Activated CD8-positive, alpha-beta memory T cell treated with anti-CD3 and anti-CD28 coated beads, Interleukin-2, amount 10 ng/mL, durations not matched to agents 7 days and 5 days (primary cell): ENCODE measurements at places on chromosomes 13 and 19. TPM values are rescaled to one million over a fixed set of nuclear protein-coding genes. Genes with fewer than 3 reads are reported as not detected.

The MVB12A gene
- 51.1 TPM for total RNA-seq

DNA sequence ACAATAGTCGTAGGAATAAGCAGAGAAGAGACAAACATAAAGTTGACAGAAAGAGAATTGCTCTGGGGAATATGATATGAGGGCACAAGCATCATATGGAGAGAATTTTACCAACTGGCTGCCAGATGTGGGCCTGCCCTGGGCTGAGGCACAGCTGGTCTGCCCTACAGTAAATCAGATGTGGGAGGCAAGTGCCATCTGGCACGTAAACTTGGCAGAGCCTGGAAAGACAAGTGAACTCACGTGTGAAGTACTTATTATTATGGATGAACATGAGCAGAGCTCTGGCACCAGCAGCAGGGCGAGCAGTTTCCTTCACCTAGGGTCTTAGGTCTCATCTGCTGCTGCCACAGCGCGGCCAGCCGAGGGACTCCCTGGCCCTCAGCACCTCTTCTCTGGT, 20.6 kb downstream of the PCDH8 start:
- H3K27ac ChIP-seq = no peak overlapping the region
- H3K27me3 ChIP-seq = peaks cover 16% of the 10 kb centered on the region
- H3K4me3 ChIP-seq = no peak overlapping the region
- H3K36me3 ChIP-seq = no peaks in the 10 kb centered on the region
- no peaks in the 10 kb centered on the region for H3K4me1 ChIP-seq

The TBC1D17 gene
- 39.3 TPM for total RNA-seq

DNA sequence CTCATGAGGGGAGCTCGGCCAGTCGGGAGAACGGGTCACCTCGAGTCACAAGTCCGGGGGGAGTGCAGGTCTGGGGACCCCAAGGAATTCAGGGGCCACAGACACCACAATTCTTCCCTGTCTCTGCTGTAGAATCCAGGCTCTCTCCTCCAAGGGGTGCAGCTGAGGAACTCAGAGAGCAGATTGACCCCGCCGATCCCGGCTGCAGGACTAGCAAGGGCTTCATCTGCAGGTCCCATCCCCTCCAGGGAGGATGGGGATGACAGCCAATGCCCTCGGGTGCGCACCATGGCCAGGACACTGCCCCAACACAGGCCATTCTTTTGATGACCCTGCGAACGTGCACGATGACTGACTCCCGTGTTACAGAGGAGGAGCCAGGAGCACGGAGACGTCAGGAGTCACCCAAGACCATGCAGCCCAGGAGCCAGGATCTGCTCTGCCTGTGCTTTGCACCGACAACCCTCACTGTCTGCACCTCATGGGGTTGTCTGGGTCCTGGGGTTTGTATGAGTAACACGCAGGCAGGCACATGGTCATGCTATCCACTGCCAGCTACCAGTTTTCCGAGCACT, 48.5 kb upstream of the TUBGCP3 start:
- no peaks in the 10 kb centered on the region for H3K36me3 ChIP-seq
- H3K27me3 ChIP-seq = peaks cover 34% of the 10 kb centered on the region
- DNase-seq = no peak
- H3K4me1 ChIP-seq = peaks cover 1% of the 10 kb centered on the region

The F10 gene
- not detected for total RNA-seq

- peaks cover 69% of the 10 kb centered on the region for H3K4me1 ChIP-seq
- peak overlapping the region; percentile 100 for H3K4me3 ChIP-seq
- H3K27ac ChIP-seq = peak overlapping the region; percentile 99
- no peak for DNase-seq
- H3K27me3 ChIP-seq = no peaks in the 10 kb centered on the region
- H3K36me3 ChIP-seq = peaks cover 9% of the 10 kb centered on the region
These were observed 1.9 kb downstream of the NAPA start for GRCh38 chr19:47512948-47513319.

GRCh38 chr13:100100115-100100879, 11.4 kb downstream of the PCCA start:
- peaks cover 10% of the 10 kb centered on the region for H3K4me1 ChIP-seq
- H3K27ac ChIP-seq = no peak overlapping the region
- peaks cover 25% of the 10 kb centered on the region for H3K36me3 ChIP-seq

GRCh38 chr19:35320065-35320713, 8.8 kb upstream of the CD22 start:
- peaks cover 7% of the 10 kb centered on the region for H3K4me1 ChIP-seq
- no peak overlapping the region for H3K27ac ChIP-seq
- H3K4me3 ChIP-seq = no peak overlapping the region
- DNase-seq = no peak
- H3K27me3 ChIP-seq = peaks cover 5% of the 10 kb centered on the region

GRCh38 chr19:19170053-19170872, at the start of gene MEF2B:
MEF2B (minus strand) TSS chr19:19170263; CDS start chr19:19150735, 19,528 bp downstream.
- no peak within 1 kb of the TSS for H3K4me3 ChIP-seq
- H3K27me3 ChIP-seq = no peaks in the 10 kb centered on the region
- no peaks in the 10 kb centered on the region for H3K36me3 ChIP-seq
- H3K27ac ChIP-seq = no peak within 1 kb of the TSS
- H3K4me1 ChIP-seq = peaks cover 12% of the 10 kb centered on the region
- DNase-seq = peak; percentile 82
